ENCODE measurements at places on chromosomes 13 and 19.

- DNase-seq = no peak
Measured at GRCh38 chr13:44618326-44618725, 42.2 kb upstream of the TSC22D1 start.

GRCh38 chr13:20616059-20616797 lies 49.3 kb downstream of the IFT88 start:
- DNase-seq = no peak

DNA sequence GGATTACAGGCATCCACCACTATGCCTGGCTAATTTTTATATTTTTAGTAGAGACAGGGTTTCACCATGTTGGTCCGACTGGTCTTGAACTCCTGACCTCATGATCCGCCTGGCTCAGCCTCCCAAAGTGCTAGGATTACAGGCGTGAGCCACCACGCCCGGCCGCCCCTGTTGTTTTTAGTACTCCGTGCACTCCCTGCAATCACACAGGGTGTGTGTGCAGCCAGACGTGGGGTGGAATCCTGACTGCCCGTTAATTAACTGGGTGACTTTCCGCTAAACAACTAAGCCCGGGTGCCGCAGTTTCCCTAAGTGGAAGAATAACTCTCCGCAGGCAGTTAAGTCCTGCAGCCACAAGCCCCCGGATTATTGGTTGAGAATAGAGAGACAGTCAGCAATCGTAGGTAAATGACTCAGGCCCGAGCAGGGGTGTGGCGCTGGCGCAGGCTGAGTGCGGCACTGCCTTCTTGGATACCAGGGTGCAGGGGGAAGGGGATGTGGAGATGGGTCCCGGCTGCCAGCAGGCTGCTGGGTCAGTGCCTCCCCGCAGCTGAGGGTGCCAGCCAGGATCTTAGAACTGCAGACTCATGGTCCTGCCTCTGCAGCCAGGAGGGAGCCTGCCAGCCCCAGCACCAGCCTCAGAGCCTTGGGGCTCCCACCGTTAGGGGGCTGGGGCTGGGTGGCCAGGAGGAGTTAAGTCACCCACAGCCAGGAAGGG lies 6.1 kb upstream of the FXYD3 start:
- DNase-seq = no peak

GRCh38 chr19:38318660-38319059 lies 985 bp upstream of the KCNK6 start:
- no peak for DNase-seq

GRCh38 chr13:112131081-112131712 lies 64.2 kb downstream of the SOX1 start:
- DNase-seq = no peak

DNA sequence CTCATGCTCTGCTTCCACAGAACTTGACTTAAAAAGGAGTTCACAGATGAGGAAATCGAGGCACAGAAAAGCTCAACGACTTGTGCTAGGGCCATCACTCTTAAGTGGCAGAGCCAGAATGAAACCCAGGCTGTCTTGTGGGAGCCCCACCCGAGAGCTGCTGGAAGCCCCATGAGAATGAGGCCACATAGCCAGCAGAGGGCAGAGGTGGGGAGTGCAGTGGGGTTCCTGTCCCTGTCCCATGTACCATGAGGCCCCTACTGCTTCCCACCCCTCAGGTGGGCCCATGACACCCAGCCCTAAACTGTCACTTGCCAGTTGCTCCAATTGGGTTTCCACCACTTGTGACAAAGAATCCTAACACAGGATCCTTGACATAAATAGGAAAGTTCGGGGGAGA lies 175.9 kb downstream of the IRS2 start:
- DNase-seq = no peak

GRCh38 chr13:39484506-39485313 lies 118.3 kb downstream of the LHFPL6 start:
- no peak for DNase-seq

DNA sequence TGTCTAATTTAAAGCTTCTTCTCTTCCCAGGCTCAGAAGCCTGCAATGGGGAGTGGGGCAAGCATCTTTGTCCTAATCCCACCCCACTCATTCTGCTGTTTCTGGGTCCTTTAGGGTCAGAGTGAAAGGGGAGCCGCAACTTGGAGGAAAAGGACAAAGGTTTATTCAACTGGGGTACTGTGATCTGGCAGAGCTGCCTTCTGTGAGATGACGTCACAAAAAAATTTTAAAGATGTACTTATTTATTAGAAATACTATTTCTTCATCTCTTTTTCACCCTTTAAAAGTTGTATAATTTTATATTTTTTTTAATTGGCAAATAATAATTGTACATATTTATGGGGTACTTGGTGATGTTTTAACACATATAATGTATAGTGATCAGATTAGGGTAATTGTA lies 302.6 kb downstream of the TDRD3 start:
- DNase-seq = no peak

DNA sequence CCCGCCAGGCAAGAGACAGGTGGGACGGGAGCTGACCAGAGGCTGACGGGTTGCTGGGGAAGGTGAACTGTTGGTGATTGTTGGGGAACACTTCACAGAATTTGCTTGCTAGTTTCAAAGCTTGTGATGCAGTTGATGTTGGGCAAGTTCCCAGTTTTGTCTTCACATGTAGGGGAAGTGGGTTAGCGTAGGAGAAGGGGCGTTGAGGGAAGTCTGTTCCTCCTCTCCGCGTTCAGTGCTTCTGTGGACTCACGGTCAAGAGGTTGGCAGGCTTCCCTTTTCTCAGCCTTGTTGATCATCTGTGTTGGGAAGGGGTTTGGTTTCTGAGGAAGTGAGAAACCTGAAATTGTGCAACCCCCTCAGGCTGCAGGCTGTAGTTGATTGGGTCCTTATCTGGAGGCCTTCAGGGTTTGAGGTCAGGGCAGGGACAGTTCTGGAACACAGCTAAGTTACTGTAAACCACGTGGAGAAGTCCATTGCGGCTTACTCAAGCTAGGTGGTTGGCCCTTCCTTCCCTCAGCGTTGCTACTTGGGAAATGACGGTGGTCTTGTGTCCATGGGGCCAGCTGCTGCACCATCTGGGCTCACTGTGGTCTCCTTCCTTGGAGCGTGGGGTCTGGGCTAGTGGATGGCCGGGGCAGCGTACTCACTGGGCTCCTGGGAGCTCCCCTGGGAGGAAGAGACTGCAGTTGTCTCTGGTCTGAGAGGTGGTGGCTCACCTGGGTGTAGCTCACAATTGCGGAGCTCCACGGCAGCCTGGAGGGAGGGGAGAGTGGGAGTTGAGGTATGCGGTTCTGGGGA lies 7.5 kb downstream of the RPS9 start:
- no peak for DNase-seq

DNA sequence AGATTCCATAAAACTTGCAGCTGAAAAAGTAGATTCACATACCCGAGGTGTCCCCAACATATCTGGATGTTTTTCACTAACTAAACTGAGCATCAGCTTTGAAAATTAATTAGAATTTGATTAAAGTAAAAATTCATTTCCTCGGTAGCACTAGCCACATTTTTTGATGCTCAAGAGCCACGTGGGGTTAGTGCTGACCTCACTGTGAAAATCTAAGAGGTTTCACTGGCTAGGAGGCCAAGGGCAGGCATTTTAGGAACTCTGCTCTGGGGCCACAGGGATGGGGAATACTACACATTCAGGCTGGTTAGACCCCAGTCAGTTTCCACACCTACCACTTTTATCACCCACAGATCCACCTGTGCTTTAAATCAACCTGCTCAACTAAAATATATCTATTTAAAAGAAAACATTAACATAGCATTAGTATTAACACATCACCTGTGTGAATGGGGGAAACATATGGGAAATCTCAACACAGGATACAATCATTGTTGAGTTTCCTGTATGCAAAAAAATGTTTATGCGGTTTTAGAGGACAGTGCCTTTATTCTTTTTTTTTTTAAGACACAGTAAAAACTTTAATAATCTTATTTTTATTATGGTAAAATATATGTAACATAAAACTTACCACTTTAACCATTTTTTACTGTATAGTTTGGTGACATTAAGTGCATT lies 45.5 kb downstream of the BRD4 start:
- DNase-seq = no peak

DNA sequence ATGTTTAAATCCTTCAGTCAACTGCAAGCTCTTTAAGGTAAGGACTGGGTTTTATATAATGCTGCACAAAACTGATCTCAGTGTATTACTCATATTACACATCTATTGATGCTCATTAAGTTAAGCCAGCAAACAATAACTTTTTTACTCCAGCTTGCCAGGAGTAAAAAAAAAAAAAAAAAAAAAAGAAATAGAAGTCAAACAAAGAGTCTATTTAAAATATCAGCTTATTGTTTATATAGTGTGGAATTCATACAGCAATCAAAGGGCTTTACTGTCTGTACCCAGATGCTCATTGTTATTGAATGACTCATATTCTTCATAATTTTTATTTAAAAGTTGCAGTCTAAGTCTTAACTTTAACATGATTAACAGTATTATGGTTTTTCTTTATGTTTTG lies 21.8 kb upstream of the KBTBD7 start:
- no peak for DNase-seq

DNA sequence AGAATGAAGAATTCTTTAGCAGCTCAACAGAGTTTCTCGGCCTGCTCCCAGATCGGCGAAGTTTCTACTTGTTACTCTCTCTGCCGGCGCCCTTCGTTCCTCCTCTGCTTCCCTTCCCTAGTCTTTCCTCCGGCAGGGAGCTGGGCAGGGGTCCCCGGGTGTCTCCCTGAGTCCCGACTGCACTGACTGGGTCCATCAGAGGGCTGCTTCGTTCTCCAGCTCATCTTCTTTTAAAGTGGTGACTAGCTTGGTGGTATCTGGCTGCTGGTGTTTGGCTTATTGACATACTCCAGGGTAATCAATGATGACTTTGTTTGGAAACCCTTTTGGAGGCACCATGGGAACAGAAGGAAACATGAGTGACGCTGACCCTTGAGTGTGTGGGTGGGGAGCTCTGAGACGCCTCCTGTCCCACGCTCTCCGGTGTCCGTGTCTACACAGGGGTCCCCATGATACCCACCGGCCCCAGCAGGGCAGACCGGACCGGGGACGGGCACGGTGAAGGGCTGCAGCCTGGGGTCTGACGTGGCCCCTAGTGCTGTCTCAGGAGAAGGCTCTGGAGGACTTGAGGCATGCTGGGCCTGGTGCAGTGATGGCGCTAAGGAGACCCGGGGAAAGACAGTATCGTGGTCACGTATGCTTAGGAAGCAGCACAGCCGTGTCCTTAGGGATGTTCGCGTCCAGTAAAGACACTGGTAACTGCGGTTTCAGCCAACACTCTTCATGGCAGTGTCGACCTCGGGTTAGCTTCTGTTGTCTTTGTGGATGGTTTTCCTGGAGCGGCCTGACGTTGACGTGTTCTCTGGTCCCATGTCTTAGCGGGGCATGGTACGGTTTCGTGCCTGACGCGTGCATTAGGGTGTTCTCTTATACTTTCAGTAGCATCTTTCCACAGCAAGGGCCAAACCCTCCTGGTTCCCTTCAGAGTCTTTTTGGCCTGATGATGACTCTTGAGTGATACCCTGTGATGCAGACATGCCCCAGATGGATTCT lies 23.8 kb downstream of the NAXD start:
- no peak for DNase-seq

- DNase-seq = no peak
Measured at GRCh38 chr19:55673889-55674288, 1.1 kb upstream of the EPN1 start.

GRCh38 chr19:37077501-37077933 lies 716 bp upstream of the ZNF420 start:
- DNase-seq = no peak

DNA sequence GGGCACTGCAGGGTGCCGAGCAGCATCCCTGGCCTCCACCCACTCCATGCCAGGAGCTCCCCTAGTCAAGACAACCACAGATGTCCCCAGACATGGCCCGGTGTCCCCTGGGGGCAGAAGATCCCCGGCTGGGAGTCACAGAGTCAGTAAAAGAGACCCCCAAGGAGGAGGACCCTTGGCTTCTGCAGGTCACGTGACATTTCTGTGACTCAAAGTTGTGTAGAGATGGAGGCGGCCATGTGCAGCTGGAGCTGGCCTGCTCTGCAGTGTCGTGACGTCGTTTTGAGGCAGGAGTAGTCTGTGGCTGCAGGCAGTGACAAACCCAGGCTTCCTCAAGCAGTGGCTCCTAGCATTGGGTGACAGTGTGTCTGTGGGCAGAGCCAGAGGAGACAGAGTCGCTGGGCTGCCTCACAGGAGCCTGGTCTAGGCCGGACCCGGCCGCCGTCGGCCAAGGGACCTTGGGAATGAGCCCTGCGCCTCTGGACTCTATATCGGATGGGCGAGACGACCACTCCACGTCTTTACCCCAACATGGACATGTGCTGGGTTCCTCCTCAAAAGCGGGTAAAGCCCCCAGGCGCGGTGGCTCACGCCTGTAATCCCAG lies 7.7 kb upstream of the DIRAS1 start:
- no peak for DNase-seq

DNA sequence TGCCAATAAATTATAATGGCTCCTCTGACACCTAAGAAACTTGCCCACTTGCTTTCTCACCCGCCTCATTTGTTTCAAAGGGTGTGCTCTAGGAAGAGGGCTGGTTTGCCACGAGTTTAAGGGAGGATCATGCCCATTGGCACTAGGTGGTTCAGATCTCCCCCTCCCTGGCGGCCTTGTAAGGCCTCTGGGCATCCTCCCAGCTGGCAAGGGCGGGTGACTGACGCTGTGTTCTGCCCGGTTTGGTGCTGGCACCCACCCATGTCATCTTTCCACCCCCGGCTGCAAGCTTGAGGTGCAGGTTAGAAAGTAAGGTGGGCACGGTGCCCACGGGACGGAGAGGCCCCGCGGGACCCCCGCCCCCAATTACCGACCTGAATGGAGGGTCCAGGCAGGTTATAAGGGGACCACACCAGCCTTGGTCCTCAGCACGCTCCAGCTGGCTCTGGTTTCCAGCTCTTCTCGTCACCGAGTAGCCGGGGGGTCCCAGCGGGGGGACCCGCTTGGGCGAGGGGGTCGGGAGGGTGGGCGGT lies 90.4 kb downstream of the PTPRS start:
- DNase-seq = no peak

GRCh38 chr13:20610006-20610405 lies 43.0 kb downstream of the IFT88 start:
- no peak for DNase-seq

GRCh38 chr13:73039201-73040108 lies 19.4 kb upstream of the KLF5 start:
- no peak for DNase-seq

DNA sequence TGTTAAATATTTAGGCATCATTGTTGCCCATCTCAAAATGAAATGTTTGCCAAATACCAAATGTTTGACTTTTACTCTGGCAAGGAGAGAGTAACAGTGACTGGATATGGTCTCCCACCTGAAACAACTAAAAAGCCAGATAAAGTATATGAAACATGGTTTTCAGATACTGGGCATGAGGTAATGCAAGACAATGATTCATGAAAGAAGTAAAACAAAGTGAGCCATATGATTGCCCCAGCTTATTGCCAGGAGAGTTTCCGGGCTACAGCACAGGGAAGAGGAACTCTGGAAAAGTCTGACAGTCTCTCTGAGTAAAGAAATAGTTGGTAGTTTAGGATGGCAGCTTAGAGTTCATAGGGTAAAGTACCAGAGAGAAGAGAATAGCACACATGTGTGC lies 354.6 kb downstream of the DNAJC15 start:
- no peak for DNase-seq

DNA sequence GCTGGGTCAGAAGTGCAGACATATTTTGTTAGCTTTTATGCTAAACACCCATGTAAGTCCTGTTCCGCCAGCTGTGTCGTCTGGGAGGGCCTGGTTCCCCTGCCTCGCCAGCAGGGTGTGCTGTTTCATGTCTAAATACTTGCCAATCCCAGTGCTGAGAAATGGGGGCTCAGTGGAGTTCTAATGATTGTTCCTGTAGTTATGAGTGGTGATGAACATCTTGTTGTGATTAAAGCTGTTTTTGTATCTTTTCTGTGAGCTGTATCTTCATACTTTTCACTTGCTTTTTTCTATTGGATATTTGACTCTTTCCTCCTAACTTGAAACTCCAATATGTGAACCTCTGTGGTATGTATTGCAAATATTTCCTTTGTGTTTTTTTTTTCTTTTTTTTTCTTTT lies 32.7 kb downstream of the KDM4B start:
- no peak for DNase-seq
